ENCODE measurements at places on chromosomes 3 and 15. TPM values are rescaled to one million over a fixed set of nuclear protein-coding genes. Genes with fewer than 3 reads are reported as not detected.

DNA sequence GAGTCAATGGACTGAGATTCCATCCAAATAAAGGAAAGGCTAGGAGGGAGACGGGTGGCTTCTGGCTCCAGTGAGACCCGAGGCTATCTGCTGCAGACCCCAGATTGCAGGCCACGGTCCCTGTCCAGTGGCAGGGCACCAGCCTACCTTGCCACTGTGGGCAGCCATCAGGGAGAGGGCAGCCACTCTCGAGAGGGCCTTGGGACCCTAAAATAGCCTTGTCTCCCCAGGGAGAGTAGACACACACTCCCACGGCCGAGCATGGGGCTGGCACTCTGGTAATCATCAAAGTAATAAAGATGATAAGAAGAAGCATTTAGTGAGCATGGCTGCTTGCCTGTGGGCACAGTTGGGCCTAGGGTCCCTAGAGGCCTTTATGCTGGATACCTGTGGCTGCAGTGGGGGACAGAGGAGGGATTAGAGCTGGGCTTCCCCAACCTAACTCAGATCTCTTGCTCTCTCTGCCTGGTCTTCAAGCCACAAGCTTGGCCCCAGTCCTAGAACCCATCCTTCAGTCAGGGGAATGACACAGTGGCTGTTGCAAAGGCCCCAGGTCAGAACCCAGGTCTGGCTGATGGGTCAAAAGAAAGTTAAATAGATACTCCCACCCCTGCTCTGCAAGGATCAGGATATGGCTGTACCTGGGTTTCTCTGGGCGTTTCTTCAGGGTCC, 9.2 kb upstream of the VIPR1 start:
- DNase-seq: no peak

DNA sequence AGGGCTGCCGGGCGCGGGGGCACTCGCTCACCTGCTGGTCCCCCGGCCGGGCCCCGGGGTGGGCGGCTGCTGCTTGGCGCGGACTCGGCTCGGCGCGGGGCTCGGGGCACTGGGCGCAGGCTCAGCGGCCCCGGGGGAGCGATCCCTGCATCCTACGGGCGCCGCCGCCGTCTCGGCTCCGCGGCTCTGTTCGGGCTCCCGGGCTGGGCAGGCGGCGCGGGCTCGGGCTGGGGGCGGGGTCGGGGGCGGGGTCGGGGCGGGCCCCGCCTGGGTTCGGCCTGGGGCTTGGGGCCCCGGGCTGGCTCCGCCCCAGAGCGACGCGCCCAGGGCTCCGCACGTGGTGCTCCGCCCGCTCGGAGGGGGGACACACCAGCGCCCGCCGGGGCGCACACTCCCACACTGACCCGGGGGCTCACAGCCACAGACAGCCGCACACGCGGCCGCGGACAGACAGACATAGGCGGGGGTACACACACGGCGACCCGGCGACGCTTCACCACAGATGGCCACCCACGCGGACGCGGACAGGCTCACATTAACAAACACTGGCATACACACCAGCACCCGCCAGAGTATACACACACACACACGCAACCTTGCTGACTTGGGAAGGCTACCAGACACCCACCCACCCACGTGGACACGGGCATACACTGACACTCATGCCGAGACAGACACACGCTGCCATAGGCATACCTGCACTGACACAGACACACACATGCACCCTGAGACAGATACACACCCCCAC, at the start of gene SCN5A:
TSS of gene SCN5A (minus strand) at position 188 of the 748 bp plus-strand sequence. CDS start 16,380 bp downstream, outside the sequence.
- DNase-seq: peak; percentile 73

DNA sequence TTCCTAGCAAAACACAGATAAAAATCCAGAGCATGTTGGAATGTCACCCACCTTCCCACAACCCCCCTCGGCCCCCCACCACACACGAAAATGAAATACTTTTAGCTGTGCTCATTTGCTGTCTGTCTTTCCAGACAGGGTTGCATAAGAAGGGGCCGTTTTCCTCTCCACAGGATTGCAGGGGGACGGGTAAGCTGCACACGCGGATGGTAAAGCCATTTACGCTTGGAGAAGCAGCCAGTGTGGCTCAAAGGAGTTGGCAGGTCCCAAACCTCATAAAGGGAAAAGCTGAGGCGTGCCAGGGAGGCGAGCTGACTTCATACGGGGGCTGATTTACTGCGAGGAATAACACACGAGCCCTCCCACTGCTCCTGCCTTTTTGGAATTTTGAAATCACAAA, 47.4 kb upstream of the ITGA11 start:
- DNase-seq: peak; percentile 62

- DNase-seq: no peak
Measured at GRCh38 chr15:68149059-68149458, 56.1 kb downstream of the CALML4 start.

C3orf62 gene
- total RNA-seq: 2.6 TPM

EXD1 gene
- not detected for total RNA-seq

LMLN gene
- total RNA-seq: 8.8 TPM
